ENCODE measurements at places on chromosomes 1 and 21.

DNA sequence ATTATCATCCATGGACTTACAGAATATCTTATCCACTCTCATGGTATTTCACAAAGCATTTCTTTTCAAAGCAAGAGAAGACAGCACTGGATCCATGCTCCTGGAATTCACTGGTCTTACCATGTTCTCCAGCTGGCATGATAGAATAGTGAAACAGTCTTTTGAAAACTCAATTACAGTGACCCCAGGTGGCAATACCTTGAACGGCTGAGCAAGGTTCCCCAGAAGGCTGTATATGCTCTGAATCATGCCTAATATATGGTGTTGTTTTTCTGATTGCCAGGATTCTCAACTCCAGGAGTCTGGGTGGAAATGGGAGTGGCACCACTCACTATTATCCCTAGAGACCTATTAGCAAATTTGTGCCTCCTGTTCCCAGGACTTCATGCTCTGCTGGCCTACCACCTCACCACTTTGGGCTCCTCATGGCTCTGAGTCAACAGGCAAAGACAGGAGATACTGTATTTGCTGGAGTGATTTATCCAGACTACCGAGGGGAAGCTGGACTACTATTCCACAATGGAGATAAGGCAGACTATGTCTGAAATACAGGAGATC, 87.6 kb downstream of the CATSPERE start:
- no peak for DNase-seq

GRCh38 chr1:40653851-40654537, 11.5 kb downstream of the RIMS3 start:
- DNase-seq: peak; percentile 77

- DNase-seq: no peak
These were observed 186.2 kb downstream of the ZNF281 start for GRCh38 chr1:200223613-200224012.

DNA sequence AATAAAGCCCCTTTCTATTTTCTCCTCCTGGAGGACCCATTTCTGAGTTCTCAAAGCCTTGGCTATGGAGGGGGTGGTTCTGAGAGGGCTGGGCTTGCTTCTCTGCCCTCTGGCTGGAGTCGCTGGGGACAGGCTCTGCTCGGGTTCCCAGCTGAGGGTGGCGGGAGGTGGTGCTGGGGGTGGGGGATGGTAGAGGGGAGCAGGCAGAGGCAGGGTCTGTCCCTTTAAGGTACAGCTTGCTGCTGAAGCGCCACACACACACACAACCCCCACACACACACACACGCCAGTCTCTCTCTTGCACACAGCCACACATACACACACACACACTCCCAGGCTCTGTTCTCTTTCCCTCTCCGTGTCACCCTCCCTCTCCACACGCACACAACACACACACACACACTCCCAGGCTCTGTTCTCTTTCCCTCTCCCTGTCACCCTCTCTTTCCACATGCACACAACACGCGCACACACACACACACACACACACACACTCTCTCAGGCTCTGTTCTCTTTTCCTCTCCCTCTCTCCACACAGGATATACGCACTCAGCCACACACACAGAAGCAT, 69.8 kb upstream of the SSBP3 start:
- no peak for DNase-seq

DNA sequence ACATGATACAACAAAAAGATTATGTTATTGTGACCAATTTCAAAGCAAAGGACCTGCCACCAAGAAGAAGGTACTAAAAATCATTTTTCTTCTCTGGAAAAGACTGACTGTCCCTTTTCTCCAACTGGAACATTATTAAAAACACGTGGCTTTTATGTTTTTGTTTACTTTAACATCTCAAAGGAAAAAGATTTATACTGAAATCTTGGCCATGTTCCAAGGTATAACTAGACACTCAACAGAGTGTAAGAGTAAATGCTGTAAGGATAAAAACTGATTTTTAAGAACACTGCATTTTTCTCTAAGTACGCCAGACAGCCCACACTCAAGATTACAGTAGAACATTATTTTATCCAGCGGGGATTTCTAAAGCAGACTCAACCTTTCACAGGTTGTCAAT, 62.1 kb downstream of the BRWD1 start:
- no peak for DNase-seq

- no peak for DNase-seq
These were observed 252.6 kb downstream of the NFIA start for GRCh38 chr1:61334718-61335589.

DNA sequence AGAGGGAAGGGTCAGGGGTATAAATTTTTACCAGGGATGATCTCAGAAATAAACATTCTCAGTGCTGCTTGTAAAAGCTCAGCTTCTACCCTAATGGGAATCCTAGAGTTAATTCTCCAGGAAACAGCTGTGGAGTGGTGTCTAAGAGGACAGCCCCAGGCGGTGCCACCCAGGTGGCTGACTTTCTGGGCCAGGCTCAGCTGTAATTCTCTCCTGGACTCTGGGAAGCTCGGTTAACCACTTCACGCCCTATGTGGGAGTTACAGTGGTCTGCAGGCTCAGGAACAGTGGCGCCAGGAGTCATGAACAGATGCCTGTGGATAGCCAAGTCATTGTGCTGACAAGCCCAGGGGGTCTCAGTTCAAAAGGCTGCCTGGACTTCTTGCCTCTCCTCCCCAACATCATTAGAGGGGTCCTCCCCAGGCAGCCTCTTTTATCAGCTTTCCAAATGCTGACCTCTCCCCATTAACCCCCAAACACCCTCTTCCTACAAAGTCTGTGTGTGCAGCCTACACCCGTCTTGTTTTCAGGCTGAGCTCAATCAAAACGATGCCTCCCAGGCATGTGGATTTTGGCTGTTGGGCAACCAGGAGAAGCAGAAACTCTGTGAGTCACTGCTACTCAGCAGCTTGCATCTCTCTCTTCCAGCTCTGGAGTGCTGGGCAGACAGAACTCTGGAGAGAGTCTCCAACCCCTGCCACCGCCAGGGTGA, 1.2 kb downstream of the HHIPL2 start:
- DNase-seq: peak; percentile 63

DNA sequence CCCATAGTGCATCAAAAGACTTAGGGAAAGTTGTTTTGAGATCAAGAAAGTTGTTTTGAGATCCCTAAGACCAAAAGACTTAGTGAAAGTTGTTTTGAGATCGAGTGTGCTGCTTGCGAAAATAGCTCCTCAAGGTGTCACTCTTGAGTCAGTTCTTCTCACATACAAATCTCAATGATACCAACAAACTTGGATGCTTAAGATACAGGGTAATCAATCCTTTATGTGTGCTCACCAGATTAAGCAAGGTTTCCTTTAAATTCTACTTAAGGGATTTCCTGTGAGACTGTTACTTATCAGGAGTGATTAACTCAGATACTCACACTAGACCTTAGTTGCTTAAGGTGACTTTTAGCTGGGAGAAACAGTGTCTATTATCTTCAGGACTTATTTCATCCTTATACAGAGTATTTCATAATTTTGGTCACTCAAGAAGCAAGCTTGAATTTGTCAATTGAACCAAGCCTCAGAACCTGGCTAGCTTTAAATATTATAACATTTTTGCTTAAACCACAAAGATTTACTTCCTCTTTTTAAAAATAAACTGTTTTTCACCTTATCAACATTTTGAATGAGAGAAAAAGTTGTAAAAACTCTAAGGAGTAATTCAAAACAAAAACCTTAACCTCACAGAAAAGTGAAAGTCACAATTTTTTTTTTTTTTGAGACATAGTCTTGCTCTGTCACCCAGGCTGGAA, 8.0 kb upstream of the RLF start:
- DNase-seq: no peak

GRCh38 chr1:211326528-211327345, at the start of gene TRAF5:
TSS of gene TRAF5 (plus strand) at chr1:211326833. CDS start at chr1:211353240, 26,407 bp downstream.
- DNase-seq: peak; percentile 82

- no peak for DNase-seq
These were observed 57.7 kb upstream of the COA6 start for GRCh38 chr1:234315588-234315987.

- no peak for DNase-seq
These were observed 91.7 kb downstream of the TYW3 start for GRCh38 chr1:74824497-74825107.

- no peak for DNase-seq
These were observed 518 bp upstream of the SHE start for GRCh38 chr1:154502744-154503115.

DNA sequence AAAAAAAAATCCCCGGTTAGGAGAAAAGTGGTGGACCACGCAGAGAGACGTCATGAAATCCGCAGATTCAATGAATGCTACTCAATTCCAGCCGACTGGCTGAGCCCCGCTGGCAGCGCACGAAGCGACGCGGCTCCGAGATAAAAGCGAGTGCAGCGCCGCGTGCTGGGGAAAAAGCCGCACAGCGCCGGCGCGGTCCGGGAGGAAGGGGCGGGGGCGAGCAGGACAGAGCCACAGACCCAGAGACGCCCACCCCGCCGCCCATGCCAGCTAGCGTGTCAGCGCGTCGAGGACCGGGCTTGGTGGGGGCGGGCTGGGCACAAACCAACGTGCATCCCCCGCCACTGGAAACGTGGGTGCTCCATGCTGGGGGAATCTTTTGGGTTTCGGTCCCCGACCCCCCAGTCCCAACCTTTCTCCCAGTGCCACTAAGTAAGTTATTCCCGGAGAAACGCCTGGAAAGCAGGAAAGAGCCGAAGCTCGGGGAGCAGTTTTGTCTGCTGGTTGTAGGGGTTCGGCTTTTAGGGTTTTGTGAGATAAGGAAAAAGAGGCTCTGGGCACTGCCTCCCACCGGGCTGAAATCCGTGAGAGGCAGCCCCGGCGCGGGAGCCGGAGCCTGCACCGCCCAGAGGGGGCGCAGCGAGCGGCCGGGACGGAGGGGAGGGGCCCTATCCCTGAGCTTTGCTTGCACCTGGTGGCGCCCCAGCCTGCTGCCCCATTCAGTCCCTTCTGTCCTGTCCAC, at the start of gene KCNJ6:
KCNJ6 (minus strand) TSS at position 148 of the 742 bp plus-strand sequence. CDS start 75,775 bp downstream, outside the sequence.
- DNase-seq: peak; percentile 88

- no peak for DNase-seq
These were observed 260.8 kb downstream of the SPATA17 start for GRCh38 chr1:217891966-217892365.

DNA sequence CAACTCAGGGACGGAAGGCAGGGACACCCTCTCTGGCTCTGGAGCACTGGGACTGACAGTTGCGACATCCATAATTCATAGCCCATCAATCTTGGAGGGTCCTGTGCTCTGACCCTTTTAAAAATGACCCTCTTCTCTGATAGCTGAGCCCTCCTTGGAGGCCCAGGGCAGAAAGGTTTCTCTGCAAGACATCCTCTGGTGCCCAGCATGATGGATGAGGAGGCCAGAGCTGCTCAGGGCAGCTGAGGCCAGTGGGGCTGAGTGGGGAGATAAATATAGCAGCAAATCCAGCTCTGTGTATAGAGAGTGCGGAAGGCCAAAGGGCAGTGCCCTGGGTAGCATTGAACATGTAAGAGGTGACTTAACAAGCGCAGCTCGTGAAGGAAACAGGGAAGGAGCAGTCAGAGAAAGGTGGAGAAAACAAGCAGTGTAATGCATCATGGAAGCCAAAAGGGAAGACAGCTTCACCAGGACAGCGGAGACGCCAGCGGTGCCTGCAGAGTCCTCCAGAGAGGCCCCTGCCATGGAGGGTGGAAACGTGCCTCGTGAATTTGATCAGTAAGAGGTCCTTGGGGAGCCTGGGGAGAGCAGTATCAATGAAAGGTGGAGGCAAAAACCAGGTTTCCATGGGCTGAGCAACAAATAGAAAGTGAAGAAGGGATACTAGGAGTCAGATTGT, 50.4 kb upstream of the FMOD start:
- DNase-seq: no peak

DNA sequence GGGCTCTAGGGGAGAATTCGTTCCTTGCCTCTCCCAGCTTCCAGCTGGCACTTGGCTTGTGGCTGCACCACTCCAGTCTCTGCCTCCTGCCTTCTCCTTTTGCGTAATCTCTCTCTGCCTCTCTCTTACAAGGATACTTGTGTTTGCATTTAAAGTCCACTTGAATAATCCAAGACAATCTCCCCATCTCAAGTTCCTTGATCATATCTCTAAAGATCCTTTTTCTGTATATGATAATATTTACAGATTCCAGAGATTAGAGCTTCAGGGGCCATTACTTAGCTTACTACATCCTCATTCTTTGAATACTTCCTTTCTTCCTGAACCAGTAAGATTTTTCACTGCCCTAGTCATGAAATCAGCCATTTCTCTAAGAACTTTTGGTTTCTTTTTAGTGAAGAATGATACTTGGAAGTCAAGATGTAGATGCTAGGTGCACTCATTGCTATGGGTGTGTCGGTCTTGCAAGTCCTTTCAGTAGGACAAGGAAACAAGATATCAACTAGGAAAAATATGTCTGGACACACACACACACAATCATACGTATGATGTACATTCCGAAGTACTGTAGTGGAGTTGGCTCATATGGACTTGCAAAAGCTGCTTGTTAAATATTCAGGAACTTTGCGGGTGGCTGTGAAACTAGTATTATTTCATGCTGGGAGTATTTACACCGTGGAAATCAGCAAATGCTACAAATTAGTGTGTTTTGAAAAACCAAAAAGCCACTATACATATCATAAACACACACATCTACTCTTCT, 20.8 kb upstream of the RLF start:
- DNase-seq: no peak

GRCh38 chr1:35058988-35059387, 20.2 kb upstream of the ZMYM1 start:
- no peak for DNase-seq

- DNase-seq: no peak
These were observed 274.6 kb downstream of the LRRC7 start for GRCh38 chr1:69842326-69842725.

- DNase-seq: no peak
These were observed 29.4 kb downstream of the NENF start for GRCh38 chr1:212461916-212462660.

DNA sequence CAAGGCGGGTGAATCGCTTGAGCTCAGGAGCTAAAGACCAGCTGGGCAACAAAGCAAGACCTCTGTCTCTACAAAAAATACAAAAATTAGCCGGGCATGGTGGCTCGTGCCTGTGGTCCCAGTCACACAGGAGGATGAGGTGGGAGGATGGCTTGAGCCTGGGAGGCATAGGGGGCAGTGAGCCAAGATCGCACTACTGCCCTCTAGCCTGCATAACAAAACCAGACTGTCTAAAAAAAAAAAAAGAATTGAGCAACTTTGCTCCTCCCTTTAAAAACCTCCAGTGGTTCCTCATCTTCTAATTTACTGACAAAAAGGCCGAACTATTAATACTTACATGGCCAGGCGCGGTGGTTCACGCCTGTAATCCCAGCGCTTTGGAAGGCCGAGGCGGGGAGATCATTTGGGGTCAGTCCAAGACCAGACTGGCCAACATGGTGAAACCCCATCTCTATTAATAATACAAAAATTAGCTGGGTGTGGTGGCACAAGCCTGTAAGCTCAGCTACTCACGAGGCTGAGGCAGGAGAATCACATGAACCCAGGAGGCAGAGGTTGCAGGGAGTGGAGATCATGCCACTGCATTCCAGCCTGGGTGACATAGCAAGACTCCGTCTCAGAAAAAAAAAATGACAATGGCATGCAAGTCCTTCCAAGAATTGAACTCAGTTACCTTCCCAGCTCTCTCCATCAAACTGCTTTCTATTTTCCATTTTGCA, 4.4 kb downstream of the ACBD3 start:
- DNase-seq: no peak

Data from ecto neural progenitor cell (in vitro differentiated cells).